ENCODE measurements at places on chromosomes 3 and 15.

DNA sequence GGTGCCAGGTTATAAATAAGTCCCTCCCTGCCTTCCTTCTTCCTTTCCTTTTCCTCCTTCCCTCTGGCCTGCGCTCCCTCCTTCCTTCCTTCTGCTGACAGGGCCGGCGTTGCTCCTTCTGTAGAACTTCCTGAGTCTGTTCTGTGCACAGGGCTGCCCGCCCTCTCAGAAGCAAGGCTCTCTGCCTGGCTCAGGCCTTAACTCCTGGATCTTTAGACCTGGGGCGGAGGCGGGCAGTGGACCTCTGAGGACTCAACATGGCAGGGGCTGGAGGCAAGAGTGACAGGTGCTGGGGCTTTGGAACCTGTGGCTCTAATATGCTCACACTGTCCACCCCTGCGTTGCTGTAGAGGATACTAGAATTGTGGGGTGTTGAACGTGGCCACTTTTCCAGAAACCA is 86.4 kb upstream of the SEC13 start:
- no peak for DNase-seq

GRCh38 chr3:162195147-162195546 is 698.5 kb downstream of the OTOL1 start:
- DNase-seq = no peak

DNA sequence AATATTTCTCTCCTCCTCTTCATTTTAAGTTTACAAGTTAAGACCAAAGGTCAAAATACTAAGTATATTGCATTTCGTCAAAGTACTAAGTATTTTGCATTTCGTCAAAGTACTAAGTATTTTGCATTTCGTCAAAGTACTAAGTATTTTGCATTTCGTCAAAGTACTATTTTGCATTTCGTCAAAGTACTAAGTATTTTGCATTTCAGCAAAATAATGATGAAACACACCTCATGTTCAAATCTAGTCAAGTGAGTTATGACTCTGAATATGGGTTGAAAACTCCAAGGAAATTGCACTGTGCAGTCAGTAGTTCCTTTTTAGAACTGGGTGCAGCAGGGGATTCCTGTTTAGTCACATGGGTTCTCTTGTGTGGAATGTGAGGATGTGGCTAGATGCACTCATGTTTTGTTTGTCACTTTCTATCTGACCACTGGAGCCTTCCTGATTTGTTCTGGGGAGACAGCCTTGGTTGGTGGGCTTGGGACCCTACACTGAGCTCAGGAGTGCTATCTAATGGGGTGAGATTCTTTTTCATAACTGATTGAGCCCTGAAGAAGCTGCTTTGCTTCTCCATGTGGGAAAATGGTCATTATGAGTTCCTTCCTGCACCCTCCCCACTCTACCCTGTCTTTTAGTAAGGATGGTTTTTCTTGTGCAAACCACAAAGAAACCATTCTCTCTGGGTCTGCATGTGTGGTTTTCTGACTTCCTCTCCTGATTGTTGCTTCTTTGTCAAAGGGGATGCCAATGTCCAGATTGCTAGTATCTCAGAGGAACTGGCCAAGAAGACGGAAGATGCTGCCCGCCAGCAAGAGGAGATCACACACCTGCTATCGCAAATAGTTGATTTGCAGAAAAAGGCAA is 73.4 kb downstream of the CCK start:
- no peak for DNase-seq

DNA sequence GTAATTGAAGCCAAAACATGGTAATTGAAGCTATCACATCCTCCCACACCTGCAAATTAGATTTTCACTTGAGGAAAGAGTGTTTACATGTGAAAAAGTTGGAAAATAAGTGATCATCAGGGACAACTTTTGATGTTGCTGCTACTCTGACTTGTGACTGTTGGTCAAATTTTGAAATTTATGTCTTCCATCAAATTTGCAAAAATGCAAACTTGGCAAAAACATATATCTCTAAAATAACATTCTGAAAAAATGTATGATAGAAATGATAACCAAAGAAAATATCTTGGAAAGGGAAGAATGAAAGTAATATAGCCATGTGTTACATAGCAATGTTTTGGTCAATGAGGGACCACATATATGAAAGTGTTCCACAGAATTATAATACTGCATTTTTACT is 703.9 kb upstream of the SEMA6D start:
- no peak for DNase-seq

DNA sequence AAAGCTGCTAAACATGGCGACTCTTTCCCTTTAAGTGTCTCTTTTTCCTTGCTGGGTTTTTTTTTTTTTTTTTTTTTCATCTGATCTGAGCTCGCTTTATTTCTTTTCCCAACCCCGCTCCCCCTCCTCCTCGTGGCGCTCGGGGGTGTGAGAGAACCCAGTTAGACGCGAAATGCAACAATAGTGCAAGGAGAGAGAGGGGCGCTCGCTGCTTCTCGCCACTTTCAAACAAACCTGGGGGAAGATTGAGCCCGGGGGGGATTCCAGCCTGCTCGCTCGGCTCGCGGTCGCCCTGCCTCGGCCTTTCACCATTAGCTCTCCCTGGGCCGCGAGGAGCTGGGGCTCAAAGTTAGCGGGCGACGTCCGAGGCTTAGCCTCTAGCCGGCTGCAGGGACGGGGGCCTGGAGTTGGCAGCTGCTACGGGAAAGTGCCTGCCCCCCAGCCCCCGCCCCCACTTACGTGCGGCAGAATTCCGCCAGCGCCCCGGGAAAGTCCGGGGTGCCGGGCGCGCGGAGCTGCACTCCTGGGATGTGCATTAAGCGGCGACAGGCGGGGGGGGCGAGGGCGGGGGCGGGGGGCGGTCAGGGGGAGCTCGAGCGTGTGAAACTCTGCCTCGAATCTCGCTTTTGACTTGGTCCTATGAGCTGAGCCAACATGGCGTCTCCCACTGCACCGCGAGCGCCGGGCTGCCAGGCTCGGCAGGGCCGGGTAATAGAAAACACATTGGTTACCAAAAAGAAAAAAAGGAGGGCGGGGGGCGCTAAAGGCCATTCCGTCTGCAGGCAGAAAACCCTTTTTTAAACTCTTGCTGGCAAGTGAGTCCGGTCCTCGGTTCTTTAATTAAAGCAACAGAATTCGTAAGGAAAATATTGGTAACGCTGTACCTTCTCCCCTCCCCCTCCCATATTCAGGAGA is 10.4 kb downstream of the NR2F2 start:
- DNase-seq = no peak

DNA sequence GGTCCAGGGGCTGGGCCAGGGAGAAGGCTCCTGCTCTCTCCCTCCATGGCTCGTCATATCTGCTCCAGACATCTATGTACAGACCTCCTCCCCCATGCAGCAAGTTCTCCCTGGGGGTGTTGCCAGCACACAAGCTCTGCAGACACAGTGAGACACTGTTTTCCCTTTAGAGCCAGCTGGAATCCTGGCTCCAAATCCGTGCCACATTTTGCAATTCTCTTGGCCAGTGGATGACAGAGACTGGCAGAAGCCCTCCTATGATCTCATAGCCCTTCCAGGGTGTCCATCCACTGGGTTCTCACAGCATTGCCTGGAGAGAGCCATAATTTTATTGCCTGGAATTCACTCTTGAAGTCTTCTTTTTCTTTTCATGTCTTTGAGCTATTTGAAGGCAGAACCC is 203.9 kb downstream of the TLE3 start:
- no peak for DNase-seq

DNA sequence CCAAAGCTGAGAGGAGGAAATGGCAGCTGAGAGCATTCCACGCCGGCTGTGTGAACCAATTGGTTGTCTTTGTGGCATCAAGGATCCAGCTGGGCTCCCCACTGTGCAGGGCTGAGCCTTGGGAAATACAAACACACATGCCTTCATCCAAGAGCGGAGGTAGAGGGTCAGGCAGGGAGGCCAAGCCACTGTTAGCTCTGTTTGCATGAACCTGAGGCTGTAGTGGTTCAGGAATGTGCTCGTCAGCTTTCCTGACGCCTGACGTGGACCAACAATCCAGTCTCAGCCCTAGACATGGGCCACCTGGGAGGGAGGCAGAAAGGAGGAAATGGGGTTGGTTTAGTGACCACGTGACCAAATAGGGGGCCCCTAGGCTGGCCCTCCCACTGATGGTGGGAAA is 276.9 kb downstream of the TLE3 start:
- DNase-seq = no peak

DNA sequence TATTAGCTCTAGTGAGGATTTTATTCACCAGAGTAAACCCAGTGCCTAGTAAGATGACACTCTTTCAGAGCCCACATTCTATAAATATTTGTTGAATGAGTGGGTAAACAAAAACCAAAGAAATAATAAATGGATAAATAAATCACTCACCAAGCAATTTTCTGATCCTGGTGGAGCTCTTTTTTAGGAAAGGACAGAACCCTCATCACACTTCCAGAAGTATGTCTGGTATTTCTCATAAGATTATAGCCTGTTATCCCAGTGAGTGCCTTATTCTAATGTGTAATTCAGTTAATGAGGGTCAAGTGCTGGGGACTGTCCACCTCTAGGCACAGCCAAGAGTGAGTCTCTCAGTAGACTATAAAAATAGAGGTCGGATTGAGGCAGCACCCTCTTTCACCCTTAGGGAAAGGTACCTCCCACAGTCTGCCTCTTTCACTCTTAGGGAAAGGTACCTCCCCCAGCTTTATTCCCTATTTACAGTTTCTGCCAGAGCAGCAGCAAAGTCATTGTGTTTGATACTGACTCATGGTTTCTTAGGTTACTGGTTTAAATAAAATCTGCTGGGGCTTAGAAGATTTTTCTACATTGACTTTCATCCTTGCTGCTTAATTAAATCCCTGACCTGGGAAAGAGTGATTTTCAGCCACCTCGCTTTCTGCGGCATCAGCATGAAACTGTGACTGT is 145.0 kb downstream of the STAC start:
- DNase-seq = no peak

DNA sequence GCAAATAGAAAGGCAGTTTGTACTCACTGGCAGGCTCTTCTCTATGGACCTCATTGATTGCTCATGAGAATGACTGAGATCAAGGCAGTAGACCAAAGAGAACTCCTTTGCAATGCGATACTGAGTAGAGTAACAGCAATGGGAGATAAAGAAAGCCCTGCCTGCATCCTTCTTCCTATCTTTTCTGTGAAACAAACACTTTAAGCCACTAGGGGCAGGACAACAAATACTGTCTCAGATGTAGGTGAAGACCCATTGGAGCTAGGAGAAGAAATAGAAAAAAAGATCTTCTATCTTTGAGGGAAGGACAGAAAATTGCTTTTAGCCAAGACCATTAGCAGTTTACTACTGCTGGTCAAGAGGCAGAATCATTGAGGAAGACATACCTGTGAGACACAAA is 117.6 kb upstream of the IGSF10 start:
- no peak for DNase-seq

DNA sequence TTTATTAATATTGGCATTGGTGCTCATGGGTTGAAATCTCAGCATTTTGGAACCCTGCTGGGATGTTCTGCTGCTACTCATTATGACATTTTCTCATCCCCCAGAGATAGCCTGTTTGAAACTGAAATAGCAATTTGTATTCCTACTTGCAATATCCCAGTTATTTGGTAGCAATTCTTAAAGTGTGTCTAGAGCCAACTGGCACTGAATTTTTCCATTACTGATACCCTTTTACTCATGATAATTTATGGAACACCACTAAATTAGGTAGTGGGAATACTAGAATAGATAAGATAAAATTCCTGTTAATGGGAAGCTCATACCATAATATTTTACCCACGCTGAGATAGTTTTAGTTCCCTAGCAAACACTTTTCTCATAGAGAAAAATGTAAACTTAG is 309.3 kb downstream of the SV2B start:
- no peak for DNase-seq

DNA sequence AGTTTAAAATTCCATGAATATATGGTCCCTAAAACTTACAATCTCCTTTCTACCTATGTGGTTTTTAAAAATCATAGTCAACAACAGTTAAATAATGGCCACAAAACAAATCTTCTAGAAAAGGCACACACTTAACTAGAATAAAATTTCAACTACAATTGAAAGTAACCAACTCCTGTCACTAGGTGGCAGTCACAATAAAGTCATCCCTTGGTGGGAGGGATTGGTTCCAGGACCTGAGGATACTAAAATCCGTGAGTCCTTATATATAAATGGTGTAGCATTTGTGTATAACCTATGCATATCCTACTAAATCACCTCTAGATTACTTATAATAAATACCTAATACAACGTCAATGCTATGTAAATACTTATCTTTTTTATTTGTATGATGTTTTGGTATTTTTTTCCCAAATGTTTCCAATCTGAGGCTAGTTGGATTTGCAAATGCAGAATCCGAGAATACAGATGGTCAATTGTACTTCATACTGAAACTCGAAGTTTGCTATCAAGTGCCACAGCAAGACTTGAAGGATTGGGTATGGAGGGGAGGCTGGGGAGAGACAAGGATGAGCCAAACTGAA is 172.6 kb downstream of the FMN1 start:
- DNase-seq = no peak

GRCh38 chr3:13234666-13235065 is 161.4 kb upstream of the IQSEC1 start:
- DNase-seq = no peak

DNA sequence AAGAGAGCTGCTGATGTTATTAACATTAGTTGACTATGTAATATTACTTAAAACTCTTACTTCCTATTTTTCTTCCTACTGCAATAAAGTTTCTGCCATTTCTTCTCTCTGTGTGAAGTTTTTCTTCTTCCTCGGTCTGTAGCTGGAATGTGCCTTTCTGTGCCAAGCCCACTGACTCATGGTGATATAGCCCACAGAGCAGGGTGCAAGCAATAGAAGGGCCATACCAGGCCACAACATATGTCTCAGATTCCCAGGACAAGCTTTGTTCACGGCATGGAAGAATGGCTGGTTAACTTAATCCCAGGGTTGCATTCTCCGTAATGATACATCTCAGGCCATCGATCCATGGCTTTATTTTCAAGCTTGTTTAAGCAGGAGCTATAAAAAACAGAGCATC is 815.3 kb downstream of the TUSC7 start:
- no peak for DNase-seq

DNA sequence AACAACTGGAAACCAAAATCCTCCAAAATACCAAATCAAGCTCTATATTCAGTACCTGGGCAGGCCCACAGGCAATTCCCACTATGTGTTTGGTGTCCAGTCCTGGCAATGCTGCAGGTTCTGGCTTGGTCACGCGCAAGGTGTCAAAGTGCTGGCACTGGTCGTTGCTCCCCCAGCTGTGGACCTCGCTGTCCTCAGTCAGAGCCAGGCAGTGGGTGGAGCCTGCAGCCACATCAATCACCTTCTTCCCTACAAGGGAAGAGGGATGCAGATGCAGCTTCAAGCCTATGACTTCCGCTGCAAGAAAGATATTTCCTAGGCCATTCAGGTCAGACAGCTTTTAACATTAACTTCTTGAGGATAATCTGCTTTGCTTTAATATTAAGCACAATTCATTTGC is 61.3 kb downstream of the HERC2 start:
- DNase-seq = no peak

GRCh38 chr3:139634111-139634635 is 43.6 kb downstream of the NMNAT3 start:
- no peak for DNase-seq
